ENCODE measurements at places on chromosomes 1 and 21. TPM values are rescaled to one million over a fixed set of nuclear protein-coding genes. Genes with fewer than 3 reads are reported as not detected.

DNA sequence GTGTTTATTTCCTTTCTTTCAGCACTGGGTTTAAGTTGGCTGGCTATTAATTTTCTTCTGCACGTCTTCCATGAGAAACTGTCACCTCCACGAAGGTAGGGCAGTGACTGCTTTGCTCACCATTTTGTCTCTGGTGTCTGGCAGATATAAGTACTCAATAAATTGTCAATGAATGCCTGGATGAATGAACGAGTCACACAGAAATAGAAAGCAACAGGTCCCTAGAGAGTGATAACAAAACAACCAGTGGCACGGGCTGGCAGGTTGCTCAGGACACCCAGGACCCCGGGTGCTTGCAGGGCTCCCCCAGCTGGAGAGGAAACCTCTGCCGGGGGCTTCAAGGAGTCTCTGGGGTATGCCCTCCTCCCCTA, 3.2 kb upstream of the MYOC start:
- peaks cover 8% of the 10 kb centered on the region for H3K4me1 ChIP-seq
- DNase-seq: no peak
- H3K27ac ChIP-seq: no peak overlapping the region
- H3K36me3 ChIP-seq: no peaks in the 10 kb centered on the region

- no peaks in the 10 kb centered on the region for H3K36me3 ChIP-seq
- H3K4me3 ChIP-seq: no peak overlapping the region
- H3K27me3 ChIP-seq: no peaks in the 10 kb centered on the region
- DNase-seq: peak; percentile 43
Observed at GRCh38 chr1:150563340-150564038, 14.3 kb downstream of the ADAMTSL4 start.

DNA sequence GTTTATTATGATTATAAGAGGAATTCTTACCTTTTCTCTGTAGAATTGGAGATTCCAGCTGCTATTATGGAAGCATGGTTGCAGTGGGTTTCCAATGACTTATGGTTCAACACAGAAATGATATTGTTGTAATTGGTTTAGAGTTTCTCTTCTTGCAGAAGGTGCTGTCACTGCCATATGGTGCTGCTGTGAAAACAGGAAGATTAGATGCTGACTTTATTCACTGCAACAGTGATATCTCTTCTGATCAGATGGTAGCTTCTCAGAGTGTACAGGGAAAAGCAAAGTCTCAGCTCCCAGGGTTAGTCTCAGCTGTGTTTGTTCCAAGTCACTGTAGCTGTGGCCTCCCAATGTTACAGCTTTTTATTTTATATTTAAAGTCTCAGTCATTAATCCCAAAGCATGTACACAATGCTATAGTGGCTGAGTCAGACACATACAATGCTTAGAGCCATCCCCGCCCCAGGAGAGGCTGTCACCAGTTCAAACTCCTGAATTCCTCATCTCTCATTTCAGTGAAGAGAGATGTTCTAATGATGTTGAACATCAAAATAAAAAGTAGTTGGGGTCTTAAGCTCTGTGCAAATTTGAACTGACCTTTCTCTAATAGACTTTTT, 42.7 kb upstream of the RGS2 start:
- H3K4me1 ChIP-seq: peaks cover 18% of the 10 kb centered on the region
- peak; percentile 37 for DNase-seq
- H3K27me3 ChIP-seq: no peaks in the 10 kb centered on the region
- no peak overlapping the region for H3K4me3 ChIP-seq

Gene GNPAT
- 36.0 TPM for total RNA-seq

- no peak overlapping the region for H3K27ac ChIP-seq
- peaks cover 20% of the 10 kb centered on the region for H3K27me3 ChIP-seq
- no peak overlapping the region for H3K4me3 ChIP-seq
- no peaks in the 10 kb centered on the region for H3K36me3 ChIP-seq
- DNase-seq: no peak
- H3K4me1 ChIP-seq: no peaks in the 10 kb centered on the region
Observed at GRCh38 chr21:44448651-44449131, 6.6 kb upstream of the LRRC3 start.

- H3K36me3 ChIP-seq: no peaks in the 10 kb centered on the region
- no peak overlapping the region for H3K4me3 ChIP-seq
- DNase-seq: peak; percentile 26
Observed at GRCh38 chr1:228120857-228121489, 11.9 kb upstream of the MRPL55 start.

Gene LCE1F
- not detected for total RNA-seq

GRCh38 chr1:35180776-35181374, 12.1 kb downstream of the SFPQ start:
- DNase-seq: peak; percentile 44
- H3K27me3 ChIP-seq: no peaks in the 10 kb centered on the region
- H3K27ac ChIP-seq: no peak overlapping the region

Gene GBP4
- total RNA-seq: not detected

GRCh38 chr1:47837866-47838561, 159.2 kb downstream of the TRABD2B start:
- no peak overlapping the region for H3K4me3 ChIP-seq
- no peak for DNase-seq
- H3K27ac ChIP-seq: no peak overlapping the region

Measured in IMR-90 (cell line).